ENCODE measurements at places on chromosomes 4 and X.

- no peaks in the 10 kb centered on the region for H3K36me3 ChIP-seq
- no peak for DNase-seq
- H3K4me1 ChIP-seq: no peaks in the 10 kb centered on the region
- H3K4me3 ChIP-seq: no peak overlapping the region
- peaks cover 3% of the 10 kb centered on the region for H3K27me3 ChIP-seq
- H3K27ac ChIP-seq: no peak overlapping the region
These were observed 59.7 kb upstream of the IL15 start for GRCh38 chr4:141576585-141577110.

- no peak overlapping the region for H3K4me3 ChIP-seq
- H3K36me3 ChIP-seq: peaks cover 49% of the 10 kb centered on the region
- H3K27ac ChIP-seq: no peak overlapping the region
- H3K27me3 ChIP-seq: peaks cover 3% of the 10 kb centered on the region
- no peak for DNase-seq
- H3K4me1 ChIP-seq: peaks cover 23% of the 10 kb centered on the region
These were observed 18.0 kb downstream of the ETDC start for GRCh38 chrX:135327299-135327698.

DNA sequence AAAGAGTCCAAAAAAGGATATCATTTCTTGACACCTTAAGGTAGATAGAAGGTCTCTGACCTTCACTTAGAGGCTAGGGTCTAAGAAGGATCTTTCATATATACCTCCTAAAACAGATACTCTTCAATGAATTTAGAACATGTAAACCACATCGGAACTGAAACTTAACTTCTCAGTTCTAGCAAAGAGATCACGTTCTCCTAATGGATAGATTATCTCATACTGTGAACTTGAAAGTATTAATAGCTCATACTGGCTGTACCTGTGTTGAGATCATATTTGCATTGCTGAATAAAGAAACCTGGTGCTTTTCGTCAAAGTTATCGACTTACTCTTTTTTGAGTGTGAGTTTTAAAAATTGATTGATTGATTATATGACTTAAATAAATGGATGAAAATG lies 353.8 kb downstream of the EPHA5 start:
- H3K27me3 ChIP-seq: no peaks in the 10 kb centered on the region
- H3K4me1 ChIP-seq: no peaks in the 10 kb centered on the region
- H3K4me3 ChIP-seq: no peak overlapping the region
- no peak for DNase-seq
- H3K27ac ChIP-seq: no peak overlapping the region
- no peaks in the 10 kb centered on the region for H3K36me3 ChIP-seq

DNA sequence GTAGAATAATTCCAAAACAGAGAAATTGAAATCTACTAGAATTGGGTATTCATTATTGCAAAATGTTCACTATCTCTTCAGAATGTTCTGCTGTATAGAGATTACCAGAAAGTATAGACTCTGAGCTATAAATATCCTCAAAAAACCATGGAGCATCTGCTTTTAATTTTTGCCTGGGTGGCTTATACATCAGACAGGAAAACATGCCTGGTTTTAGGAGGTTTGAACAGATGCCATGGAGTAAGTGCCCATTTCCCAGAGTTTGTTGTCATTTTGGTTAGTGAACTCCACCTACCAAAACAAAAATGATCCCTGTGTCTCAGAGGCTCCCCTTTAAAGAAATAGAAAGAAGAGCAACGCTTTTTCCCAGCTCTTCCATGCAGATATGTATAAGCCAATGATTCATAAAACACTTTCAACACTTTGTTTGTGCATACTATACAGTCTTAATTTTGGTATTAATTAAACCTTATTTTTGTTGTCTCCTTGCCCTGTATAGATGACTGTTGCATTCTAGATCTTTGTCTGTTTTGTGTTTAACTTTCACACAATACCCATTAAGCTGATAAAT lies 68.7 kb downstream of the MEPE start:
- no peaks in the 10 kb centered on the region for H3K36me3 ChIP-seq
- no peak overlapping the region for H3K27ac ChIP-seq
- peaks cover 14% of the 10 kb centered on the region for H3K4me1 ChIP-seq

DNA sequence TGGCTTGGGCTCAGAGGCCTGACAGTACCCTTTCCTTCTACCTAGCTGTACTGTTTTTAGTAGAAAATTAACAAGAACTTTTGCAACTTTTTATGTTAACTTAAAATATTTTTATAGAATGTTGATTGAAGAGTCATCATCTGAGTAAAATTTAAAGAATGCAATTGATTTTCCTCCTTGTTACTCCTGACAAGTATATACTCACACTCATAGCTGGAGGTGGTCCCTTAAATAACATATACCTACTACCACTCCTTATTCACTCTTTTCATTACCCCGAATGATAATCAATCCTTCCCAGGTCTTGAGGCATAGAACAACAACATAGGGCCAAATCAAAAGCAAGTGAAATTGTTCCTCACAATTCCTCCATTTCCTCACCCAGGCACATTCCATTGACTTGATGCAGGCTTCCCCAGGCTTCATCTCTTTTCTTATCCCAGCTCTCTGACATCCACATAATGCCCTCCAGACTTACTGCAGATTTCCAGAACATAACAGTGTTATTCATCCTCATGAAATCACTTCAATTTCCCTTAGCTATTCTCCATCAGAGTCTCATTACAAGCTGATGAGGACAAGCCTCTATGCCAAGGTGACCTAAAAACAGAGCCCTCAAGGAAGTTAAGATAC lies 73.2 kb upstream of the ANXA10 start:
- no peak overlapping the region for H3K4me3 ChIP-seq
- no peak for DNase-seq
- no peaks in the 10 kb centered on the region for H3K4me1 ChIP-seq
- H3K36me3 ChIP-seq: no peaks in the 10 kb centered on the region

GRCh38 chr4:67436742-67437141 lies 108.6 kb downstream of the CENPC start:
- H3K27ac ChIP-seq: no peak overlapping the region
- no peaks in the 10 kb centered on the region for H3K4me1 ChIP-seq
- H3K4me3 ChIP-seq: no peak overlapping the region
- H3K36me3 ChIP-seq: peaks cover 56% of the 10 kb centered on the region
- no peaks in the 10 kb centered on the region for H3K27me3 ChIP-seq

DNA sequence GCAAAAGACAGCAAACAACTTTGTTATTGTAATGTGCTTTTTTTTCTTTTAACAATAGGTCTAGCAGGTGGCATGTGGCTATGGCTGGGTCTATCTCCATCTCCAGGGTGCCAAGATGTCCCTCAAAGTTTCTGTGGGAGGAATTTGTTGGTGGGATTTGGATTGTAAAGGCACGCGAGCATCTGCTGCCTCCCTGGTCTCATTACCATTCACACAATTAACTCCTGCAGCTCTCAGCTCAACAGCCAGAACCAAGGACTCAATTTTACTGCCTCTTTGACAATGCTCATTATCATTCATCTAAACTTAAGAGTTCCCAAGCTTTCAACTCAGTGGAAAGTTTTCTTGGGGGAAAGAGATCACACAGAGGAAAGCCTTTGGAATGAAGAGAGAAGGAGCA lies 10.9 kb upstream of the PCDH18 start:
- no peaks in the 10 kb centered on the region for H3K27me3 ChIP-seq
- H3K36me3 ChIP-seq: no peaks in the 10 kb centered on the region
- H3K27ac ChIP-seq: peak overlapping the region; percentile 52
- no peak for DNase-seq
- no peak overlapping the region for H3K4me3 ChIP-seq
